ENCODE measurements at places on chromosomes 7 and 10.

GRCh38 chr10:1661416-1661815 lies 75.9 kb downstream of the ADARB2 start:
- no peak for DNase-seq

- DNase-seq, result no peak
Observed at GRCh38 chr10:93859049-93859655, 34.6 kb upstream of the SLC35G1 start.

DNA sequence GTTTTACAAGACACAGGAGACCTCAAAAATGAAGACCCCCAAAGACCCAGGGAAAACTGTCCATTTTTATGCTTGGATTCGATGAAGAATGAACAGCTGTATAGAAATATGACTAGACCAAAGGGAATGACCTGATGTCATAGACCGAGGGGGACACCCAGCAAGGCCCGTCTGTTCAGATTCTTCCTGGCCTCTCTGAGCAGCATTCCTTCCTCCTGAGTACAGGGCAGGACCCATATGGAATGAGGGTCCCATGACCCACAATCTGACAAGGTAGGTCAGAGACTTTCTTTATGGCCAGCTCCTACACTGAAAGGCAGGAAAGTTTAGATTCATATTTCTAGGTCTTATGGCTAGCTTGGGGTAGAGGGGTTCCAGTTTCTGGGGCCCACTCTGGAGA lies 356.0 kb downstream of the GATA3 start:
- DNase-seq, result no peak

- DNase-seq, result no peak
Observed at GRCh38 chr7:47578579-47579270, 3.2 kb downstream of the TNS3 start.

- DNase-seq, result no peak
Observed at GRCh38 chr7:12581897-12582296, 11.4 kb downstream of the SCIN start.

- no peak for DNase-seq
Observed at GRCh38 chr7:94630855-94631254, 25.1 kb downstream of the SGCE start.

GRCh38 chr7:66500087-66500486 lies 128.6 kb upstream of the KCTD7 start:
- DNase-seq, result no peak

GRCh38 chr7:98368716-98369115 lies 32.2 kb downstream of the BAIAP2L1 start:
- DNase-seq, result no peak

DNA sequence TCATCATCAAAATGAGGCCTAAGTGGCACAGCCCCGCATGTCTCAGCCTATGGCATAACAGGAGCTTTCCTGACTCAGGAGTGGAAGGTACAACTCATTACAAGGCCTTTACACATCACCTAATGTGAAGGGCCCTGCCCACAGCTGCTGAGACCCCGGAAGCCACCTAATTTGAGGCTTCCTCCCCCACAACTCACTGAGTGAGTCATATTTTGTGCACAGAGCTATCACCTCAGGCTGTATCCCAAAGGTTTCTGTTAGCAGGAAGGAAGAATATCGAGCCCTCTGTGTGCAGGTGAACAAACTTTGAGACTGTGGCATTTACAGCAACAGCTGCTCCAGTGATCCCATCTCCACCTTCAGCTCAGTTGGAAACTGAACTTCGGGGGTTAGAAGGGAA lies 20.6 kb downstream of the HTR5A start:
- no peak for DNase-seq

GRCh38 chr7:116426428-116427156 lies 72.9 kb upstream of the CAV2 start:
- DNase-seq, result no peak
